ENCODE measurements at places on chromosomes 3 and 15. TPM values are rescaled to one million over a fixed set of nuclear protein-coding genes. Genes with fewer than 3 reads are reported as not detected.

Gene ASB14
- not detected for total RNA-seq

Gene LYZL4
- not detected for total RNA-seq

- peaks cover 16% of the 10 kb centered on the region for H3K36me3 ChIP-seq
- no peaks in the 10 kb centered on the region for H3K27me3 ChIP-seq
- H3K27ac ChIP-seq = peak overlapping the region; percentile 58
- no peak for DNase-seq
- H3K4me1 ChIP-seq = peaks cover 80% of the 10 kb centered on the region
- peak overlapping the region; percentile 45 for H3K4me3 ChIP-seq
Observed at GRCh38 chr3:177146646-177147045, 50.6 kb downstream of the TBL1XR1 start.

DNA sequence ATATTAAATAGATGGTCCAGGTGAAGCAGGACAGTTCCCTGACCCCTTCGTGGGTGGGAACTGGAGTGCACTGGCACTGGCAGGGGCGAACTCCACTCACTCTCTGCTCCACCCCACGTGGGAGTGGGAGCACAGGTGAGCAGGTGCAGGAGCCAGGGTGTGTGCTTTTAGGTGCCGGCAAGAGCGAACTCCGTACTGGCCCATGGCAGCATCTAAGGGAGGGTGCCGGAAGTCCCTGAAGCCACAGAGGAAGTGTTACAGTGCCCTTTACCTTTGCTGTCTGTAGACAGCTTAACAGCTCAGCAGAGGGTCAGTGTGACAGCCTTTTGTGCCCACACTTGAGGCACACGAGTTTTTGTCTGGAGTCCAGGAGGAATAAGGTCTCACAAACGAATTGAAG is 26.7 kb upstream of the PIAS1 start:
- no peaks in the 10 kb centered on the region for H3K36me3 ChIP-seq
- H3K27me3 ChIP-seq = peaks cover 9% of the 10 kb centered on the region
- no peaks in the 10 kb centered on the region for H3K4me1 ChIP-seq
- H3K27ac ChIP-seq = no peak overlapping the region
- no peak overlapping the region for H3K4me3 ChIP-seq

GRCh38 chr3:194194051-194194756 is 58.3 kb downstream of the HES1 start:
- peak overlapping the region; percentile 20 for H3K4me3 ChIP-seq
- peak; percentile 15 for DNase-seq
- peaks cover 3% of the 10 kb centered on the region for H3K27me3 ChIP-seq
- peaks cover 41% of the 10 kb centered on the region for H3K4me1 ChIP-seq

DNA sequence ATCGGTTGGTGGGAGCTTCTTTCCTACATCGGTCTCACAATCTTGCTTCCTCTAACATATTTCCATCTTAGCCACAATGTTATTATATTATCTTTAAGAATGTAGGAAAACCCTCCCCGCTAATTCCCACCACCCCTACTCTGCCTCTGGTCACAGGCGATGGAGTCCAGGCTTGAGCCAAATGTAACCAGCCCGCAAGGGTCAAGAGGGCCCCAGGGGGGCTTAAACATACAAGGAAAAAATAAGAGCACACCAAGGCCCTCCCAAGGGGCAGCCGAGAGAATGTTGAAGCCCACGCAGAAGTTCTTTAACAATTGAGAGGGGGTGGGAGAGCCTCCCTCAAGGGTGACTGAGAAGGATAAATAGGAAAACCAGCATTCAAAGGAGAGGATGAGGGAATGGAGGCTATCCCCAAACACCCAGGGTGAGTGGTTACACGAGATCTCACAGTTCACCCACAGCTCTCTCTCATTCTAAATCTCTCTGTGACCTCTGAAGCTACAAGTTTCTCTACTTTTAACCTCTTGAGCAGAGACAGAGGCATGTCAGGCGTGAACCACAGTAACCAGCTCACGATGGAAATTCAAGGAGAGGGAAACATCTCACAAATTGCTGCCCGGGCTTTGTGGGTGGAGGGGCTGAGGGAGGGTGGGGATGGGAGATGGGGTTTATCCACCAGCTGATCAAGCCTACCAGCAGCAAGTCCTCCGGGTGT is 31.4 kb upstream of the UACA start:
- no peak for DNase-seq
- H3K27me3 ChIP-seq = peaks cover 2% of the 10 kb centered on the region
- H3K4me1 ChIP-seq = no peaks in the 10 kb centered on the region
- no peak overlapping the region for H3K4me3 ChIP-seq

- peaks cover 54% of the 10 kb centered on the region for H3K4me1 ChIP-seq
- H3K36me3 ChIP-seq = peaks cover 6% of the 10 kb centered on the region
- H3K27me3 ChIP-seq = no peaks in the 10 kb centered on the region
- H3K27ac ChIP-seq = peak overlapping the region; percentile 84
- DNase-seq = no peak
Observed at GRCh38 chr3:112391648-112392047, 58.7 kb downstream of the CD200 start.

DNA sequence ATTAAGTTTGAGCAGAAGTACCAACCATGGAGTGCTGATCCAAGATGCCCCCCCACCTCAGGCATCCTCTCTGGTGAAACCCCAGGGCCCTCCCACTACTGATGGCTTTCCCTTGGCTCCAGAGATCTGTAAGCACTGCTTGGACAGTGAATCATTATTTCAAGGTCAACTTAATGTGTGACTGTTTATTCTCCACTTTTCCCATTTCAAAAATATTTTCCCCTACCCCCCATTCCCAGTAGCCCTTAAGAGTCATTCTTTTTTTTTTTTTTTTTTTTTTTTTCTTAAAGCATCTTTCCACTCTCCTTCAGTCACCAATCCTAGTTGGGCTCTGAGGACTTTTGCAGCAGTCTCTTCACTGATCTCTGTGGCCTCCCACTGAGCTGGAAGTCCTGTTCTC is 82.6 kb downstream of the PCCB start:
- DNase-seq = no peak
- no peak overlapping the region for H3K4me3 ChIP-seq
- no peaks in the 10 kb centered on the region for H3K27me3 ChIP-seq
- peak overlapping the region; percentile 15 for H3K27ac ChIP-seq
- H3K36me3 ChIP-seq = peaks cover 36% of the 10 kb centered on the region

Data from activated T-helper 1 cell treated with anti-CD3 and anti-CD28 coated beads, Interleukin-12 subunit alpha, Interleukin-12 subunit beta, Interleukin-2, Interleukin-4 antibody, amounts not matched to agents 30 ng/mL and 10 ng/mL and 1 ng/mL, durations not matched to agents 14 hours and 24 hours and 36 hours (primary cell).